ENCODE measurements at places on chromosomes 2 and 18.

DNA sequence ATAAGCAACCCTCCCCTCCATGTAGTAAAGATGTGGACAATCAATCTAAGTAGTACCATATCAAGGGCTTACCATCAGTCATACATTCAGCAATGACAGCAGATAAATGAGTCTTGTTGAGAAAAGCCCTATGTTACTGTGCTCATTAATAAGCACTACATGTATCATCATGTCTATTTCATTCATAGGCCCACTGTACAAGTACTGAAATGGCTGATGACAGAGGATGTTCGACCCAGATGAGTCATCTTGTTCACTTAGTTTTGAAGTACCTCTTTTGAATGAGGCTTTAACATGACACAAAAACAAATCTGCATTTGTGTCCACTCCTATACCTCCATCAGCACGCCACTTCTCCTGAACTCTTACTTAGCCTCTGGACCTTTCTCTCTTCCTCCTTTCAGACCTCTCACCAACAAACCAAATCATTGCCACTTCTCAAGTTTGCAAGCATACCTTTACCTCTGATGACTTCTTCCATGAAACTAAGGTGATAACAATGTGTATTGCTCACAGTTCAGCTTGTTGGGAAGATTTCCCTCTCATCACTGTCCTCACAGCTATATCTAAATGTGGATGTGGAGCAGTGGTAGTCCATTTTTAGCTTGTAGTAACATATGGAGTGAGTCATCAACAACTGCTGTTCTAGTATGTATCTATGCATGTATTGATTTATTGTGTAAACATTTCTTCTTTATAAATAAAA is 921.0 kb upstream of the SLC39A10 start:
- DNase-seq: peak; percentile 0

DNA sequence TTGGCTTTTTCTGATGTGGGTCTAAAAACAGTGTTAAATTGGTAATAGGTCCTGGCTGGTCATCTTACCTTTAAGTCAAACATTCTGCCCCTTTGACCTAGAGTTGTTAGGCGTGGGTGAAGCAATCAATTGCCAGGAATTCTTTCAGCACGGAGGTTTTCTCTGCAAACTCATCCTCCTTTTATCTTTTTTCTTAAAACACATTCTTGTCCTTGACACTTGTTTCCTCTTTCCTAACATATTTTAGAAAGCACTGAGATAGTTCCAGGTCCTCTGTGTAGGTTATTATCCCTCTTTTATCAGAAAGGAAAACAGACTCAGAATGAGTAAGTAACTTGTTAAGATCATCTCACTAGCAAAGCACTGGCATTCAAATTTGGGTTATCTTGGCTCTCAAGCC is 18.6 kb upstream of the AP1S3 start:
- DNase-seq: no peak

GRCh38 chr2:181784556-181784955 is 104.2 kb upstream of the NEUROD1 start:
- peak; percentile 77 for DNase-seq

DNA sequence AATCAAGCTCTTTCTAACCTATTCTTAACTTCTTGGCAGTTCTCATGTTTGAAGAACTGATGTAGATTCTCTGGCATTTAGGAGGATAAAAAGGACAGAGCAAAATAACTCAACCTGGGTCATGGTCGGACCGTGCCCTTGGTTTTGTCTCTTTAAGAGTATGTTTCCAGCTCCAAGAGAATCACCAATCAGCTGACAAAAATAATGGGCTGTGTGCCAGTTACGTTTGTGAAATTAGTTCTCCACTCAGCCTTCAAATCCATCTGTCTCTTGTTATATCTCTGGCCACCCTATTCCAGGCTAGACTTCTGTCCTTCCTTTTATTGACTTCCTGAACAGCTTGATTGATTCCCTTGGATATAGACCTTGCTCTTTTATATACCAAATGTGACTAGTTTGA is 225.7 kb downstream of the EPHA4 start:
- DNase-seq: no peak

DNA sequence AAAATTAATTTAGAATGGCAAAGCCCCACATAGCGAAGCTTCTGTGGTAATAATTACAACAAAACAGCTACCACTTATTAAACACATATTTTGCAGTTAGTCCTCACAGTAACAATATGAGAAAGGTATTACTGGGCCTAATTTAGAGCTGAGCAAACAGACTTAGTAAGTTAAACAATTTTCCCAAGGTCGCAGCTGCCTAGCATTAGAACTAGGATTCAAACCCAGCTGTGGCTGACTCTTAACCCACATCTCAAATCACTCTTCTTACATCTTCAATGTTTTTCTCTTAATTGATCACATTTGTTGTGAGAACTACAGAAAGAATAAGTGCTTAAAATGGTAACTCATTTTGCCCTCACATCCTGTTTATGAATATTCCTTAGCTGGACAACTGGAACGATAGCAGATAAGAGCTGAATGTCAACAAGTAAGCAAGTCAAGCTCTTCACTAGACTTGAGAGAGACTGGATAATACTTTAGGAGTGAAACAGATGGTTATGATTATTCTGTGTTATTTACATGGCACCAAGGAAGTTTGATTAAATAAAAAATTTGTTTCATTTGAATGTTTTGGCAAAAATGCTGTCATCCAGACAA is 59.4 kb upstream of the TMEM17 start:
- DNase-seq: no peak

- peak; percentile 90 for DNase-seq
These were observed 16.6 kb upstream of the PSME4 start for GRCh38 chr2:53987336-53987921.
